ENCODE measurements at places on chromosomes 11 and 22.

GRCh38 chr11:118437208-118438125 lies 1.2 kb downstream of the KMT2A start:
- DNase-seq = no peak

DNA sequence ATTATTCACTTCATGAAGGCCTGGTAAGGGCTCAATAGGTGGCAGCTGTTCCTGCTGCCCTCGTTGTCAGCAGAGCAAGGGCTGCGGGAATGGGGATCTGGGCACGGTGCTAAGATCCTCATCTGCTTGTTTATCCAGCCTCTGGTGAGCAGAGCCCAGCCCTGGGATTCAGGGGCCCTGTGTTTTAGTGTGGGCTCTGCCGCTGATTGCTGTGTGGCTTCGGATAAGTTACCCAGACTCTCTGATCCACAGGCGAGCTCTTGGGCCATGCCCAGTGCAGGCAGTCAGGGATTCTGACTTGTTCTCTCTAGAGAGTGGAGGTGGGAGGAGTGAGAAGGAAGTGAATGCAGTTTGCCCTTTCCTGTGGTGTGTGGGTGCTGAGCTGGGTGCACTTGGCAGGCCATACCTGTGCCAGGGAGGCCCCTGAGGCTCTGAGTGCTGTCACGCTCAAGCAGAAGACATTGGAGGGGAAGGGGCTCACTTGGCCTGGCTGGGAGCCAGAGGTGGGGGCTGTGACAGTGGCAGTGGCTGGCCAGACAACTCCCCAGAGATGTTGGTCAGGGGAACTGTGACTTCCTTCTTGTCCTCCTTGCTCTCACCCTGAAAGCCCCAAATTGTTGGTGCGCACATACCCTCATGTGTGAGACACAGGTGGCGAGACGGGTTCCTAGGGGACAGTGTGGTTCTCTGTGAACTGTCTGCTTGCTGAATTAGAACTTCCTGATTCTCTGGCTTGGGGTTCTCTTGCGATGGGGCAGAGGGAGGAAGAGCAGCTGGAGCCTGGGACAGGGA lies 43.7 kb downstream of the CD82 start:
- DNase-seq = no peak

DNA sequence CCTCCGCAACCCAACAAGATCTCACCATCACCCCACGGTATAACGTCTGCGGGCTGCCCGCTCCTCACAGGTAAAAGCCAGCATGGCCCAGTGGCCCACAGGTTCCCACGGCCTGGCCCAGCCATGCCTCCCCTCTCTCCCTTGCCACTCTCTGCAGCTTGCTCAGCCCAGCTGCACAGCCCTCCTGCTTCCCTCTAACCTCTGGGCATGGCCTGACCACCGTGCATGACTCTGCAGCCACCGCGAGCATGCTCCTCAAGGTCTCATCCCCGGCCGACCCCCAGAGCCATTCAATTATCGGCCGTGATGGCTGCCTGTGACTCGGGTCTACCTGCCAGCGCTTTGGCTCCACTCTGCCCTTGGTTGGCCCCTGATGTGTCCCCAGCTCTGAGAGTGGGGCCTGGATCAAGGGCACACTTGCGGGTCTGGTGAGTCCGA lies 185.5 kb downstream of the CTTN start:
- DNase-seq = no peak

DNA sequence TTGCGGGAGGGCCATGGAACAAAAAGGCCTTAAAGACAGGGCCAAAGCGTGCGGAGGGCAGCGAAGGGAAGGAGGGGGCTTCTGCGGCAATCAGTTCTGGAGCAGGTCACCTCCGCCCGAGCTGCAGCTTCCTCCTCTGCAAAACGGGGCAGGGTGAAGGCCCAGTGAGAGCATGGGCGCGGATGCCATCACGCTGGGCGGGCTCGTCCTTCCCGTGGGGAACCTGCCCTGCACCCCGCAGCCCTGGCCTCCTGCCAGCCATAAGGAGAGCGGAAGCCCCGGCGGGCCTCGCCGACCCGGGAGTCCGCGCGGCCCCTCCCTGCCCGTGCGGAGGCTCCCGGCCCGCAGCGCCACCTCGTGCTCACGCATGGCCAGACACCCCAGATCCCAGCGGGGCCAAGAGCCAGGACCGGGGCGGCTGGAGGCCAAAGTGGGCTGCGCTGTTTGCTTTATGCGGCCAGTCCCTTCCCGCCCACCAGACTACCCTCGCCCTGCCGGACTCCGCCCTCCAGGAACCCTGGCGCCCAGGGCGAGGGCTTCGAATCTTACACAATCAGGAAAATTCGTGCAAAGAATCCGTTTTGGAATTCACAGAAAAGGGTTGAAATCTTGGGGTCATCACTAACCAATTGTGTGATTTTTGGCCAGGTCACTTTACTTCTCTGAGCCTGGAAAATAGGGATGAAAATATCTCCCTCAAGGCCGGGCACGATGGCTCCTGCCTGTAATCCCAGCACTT lies 16.1 kb downstream of the TSKU start:
- DNase-seq = no peak

DNA sequence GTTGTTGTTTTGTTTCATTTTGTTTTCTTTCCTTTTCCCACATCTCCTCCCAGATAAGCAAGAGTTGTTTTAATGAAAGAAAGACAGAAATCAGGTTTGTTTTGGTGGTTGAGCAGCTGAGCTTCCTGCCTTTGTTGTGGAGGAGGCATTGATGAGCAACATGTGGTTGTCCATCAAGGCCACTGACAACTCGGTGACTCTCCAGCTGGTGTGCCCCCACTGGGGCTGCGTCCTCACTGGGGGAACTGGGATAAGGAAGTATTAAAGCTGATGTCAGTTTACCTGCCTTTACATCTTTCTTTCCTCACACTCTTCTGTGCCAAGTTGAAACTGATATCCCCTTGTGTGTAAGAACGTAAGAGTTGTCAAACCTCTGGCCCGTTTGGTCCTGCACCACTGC lies 5.9 kb downstream of the VPS26B start:
- no peak for DNase-seq

DNA sequence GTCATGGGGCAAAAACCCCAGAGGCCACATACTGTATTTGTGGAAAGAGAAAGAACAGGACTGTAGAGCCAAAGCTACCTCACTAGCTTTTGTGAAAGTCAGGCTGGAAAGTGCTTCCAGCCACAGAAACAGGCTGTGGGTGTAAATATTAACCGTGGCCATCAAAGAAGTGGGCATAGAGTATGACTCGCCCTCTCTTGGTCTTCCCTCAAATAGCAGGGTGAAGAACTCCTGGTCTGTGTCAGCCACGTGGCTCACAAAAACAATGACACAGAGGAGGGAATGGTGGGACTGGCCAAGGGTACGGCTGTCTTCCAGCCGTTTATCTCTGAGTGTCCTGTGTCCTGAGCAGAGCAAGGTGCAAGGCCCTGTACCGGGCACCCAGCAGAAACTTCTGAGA lies 37.6 kb upstream of the UBASH3B start:
- no peak for DNase-seq

GRCh38 chr11:6402061-6402470 lies 11.8 kb downstream of the SMPD1 start:
- no peak for DNase-seq

- DNase-seq = no peak
Observed at GRCh38 chr11:16512899-16513241, 156.5 kb upstream of the SOX6 start.

DNA sequence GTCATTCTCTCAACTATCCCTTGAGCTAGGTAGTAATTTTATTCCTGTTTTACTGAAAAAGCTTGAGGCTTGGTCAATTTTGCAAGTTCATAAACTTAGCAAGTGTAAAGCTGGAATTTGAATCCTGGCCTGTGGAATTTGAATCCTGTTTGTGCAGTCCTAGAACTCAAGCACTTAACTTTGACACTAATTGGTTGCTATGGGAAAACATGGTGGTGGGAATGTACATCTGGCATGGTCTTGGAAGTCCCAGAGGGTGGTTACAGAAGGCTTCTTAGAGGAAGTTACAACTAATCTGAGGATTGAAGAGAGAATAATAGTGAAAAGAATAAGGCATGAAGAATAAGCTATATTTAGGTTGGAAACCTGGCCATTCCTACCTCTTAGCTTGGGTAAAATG lies 66.5 kb upstream of the LIN7C start:
- no peak for DNase-seq

DNA sequence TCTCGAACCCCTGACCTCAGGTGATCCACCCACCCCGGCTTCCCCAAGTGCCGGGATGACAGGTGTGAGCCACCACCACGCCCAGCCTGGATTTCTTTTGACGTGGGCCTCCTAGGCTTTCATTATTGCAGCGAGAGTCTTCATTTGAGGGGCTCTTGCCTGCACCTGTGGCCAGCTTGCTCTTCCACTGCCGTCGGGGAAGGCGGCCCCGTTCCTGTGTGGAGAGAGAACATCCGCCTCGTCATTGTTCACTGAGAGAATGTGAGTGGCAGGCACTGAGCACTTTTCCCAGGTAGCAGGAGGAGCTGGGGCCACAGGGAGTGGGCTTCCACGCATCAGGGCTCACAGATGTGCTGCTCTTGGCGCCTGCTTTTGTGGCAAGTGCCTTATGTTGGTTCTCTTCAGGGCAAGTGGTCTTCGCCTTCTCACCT lies 365.0 kb downstream of the TBC1D22A start:
- no peak for DNase-seq
